GM23248 (cell line): ENCODE measurements at places on chromosomes 5 and 9.

- DNase-seq: peak; percentile 39
These were observed 39.0 kb downstream of the ITK start for GRCh38 chr5:157219491-157220271.

DNA sequence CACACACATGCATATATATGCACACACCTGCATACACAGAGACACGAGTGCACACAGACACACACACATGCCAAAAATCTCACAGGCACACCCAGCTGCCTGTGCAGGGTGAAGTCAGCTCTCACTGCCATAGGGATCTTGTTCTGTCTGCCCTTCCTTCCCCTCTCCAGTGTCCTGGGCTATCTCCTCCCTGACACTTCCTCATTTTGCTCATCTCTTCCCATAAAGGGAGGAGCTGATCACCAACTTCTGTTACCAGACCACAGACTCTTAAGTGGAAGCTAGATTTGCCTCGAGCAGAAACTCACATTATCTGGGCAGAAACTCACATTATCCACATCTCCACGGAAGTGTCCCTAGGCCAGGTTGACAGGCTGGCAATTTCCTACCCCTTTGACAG is 28.7 kb downstream of the LCP2 start:
- DNase-seq: no peak

DNA sequence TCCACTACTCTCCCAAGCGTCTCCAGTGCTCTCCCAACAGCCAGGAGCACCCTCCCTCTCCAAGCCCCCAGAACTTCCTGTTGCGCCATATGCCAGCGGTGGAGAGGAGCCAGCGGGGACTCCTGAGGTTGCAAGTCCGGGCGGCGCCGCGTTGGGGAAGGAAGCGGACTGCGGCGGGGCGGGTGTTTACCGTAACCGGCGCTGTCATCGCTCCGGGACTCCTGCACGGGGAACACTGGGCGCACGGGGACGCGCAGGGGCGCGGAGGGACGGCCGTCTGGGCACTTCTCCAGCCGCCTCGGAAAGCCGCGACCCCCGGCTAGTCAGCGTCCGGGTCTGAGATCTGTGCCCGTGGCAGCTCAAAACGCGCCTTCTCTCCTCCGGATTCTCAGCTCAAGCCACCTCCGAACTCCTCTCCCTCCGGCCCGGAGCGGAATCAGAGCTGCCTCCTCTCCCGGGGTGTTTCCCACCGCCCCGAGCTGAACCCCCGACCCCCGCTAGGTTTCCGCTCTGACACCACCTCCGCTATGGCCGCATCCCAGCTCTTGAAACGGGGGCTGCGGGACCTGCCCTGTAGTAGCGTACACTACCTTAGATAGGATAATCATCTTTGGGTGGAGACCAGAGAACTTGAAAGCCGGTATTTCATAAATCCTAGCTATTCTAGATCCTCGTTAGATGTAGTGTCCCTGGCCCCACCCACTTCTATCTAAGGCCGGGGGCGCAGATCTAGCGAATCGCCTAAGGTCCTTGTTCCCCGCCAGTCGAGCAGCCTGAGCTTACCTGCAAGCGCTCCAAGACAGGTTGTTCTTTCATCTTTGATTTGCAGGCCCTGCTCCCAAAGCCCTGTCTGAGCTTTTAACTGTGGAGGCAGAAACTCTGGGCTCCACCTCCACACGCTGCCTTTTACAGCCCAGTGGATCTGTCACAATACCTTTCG is at the start of gene TRPM6:
TRPM6 (minus strand) TSS at position 881 of the 940 bp plus-strand sequence; CDS start at position 816, 65 bp downstream.
- peak; percentile 79 for DNase-seq

DNA sequence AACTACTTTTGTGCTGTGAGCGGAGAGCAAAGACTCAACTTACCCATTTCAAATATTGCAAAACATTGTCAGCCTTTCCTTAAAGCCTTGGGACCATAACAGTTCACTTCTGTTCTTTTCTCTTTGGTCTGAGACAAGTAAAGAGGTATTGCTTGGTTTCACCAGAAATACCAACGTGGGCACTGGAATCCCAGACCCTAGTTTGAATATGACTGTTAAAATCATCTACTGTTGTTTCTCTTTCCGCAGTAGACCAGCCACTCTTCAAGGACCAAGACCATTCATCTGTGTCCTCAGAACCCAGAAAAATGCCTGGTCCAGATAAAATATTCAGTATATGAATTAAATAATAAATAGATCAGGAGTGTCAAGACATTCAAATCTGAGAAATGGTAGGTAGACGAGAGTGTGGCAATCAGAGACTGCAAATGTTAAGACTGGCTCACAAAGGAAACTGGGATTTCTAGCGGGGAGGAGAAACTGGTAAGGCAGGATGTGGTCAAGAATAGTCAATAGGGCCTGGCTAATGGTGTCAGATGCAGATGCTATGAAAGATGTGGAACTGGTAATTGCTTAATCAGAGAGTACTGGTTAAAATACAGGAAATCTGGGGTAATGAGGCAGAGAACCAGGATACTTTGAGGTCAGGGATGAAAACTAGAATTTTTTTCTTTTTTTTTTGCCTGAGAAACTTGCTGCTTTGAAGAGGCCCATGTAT is 82.1 kb upstream of the IL33 start:
- DNase-seq: peak; percentile 17

- no peak for DNase-seq
These were observed 85.9 kb upstream of the MAP3K1 start for GRCh38 chr5:56729488-56729887.

GRCh38 chr5:33488558-33489355 is 48.0 kb downstream of the TARS1 start:
- DNase-seq: no peak

DNA sequence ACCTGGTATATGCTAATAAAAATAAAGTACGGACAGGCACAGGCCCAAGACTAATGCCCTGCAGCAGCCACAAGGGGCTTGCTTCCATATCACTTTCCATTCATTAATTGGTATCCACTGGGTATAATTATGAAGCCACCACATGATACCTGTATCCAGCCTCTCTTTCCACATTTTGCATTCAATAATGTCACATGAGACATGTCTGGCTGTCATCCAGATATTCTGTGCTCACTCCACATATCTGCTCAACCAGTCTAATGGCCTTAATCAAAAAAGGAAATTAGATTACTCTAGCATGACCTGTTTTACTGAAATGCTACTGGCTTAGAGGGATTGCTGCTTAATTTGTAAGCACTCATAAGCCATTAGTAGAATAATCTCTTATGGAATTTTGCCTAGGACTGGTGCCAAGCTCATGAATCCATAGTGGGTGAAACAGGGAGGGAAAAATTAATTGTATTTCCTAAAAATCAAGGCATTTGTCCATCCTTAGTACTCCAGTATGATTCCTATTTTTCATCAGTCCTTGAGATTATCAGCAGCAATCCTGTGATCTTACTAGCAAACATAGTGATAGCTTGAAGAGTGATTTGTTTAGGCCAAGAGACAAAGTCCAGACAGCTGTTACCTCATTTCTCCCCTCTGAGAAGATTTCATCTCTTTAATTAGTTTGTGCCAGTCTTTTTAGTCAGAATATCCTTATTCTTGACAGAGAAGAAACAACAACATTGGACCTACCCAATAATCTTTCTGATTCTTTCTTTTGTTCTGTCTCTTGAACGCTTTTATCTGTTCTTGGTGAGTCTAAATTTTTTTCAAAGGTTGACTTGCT is 119.2 kb upstream of the ABCA1 start:
- DNase-seq: no peak

GRCh38 chr5:113043491-113043931 is 66.9 kb downstream of the DCP2 start:
- DNase-seq: peak; percentile 40

DNA sequence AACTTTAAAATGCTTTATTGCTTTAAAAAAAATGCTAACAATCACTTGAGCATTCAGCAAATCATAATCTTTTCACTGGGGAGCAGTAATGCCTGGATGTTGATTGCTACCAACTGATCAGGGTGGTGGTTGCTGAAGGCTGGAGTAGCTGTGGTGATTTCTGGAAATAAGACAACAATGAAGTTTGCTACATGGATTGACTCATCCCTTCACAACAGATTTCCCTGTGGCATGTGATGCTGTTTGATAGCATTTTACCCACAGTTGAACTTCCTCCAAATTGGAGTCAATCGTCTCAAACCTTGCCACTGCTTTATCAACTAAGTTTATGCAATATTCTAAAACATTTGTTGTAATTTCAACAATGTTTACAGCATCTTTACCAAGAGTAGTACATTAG is 83.3 kb downstream of the MLLT3 start:
- peak; percentile 50 for DNase-seq

GRCh38 chr9:136564379-136564988 is 18.6 kb upstream of the NOTCH1 start:
- DNase-seq: peak; percentile 96

DNA sequence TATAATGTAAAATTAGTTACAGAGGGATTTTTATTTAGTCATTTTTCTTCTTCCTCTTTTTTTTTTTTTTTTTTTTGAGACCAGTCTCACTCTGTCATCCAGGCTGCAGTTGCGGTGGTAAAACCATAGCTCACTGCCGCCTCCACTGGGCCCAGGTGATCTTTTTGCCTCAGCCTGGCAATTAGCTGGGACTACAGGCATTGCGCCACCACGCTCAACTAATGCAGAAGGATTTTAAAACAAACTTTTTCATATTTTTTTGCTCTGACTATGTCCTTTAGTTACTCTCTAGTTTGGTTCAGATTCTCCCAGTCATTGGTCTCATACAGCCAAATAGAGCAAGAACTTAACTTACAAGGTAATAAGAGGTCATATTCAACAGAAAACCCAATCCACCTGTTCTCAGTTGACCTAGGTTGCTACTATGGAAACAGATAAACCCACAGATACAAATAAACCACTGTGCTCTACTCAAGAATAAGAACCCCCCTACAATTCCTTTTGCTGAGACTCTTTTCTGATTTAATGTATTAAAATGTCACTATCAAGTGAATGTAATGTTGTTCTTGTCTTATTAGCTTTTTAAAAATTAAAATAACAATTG is 50.1 kb upstream of the TTC39B start:
- no peak for DNase-seq

- no peak for DNase-seq
These were observed 18.8 kb downstream of the CSNK1G3 start for GRCh38 chr5:123530728-123531127.

- DNase-seq: no peak
These were observed 9.5 kb upstream of the UGCG start for GRCh38 chr9:111886983-111887718.

DNA sequence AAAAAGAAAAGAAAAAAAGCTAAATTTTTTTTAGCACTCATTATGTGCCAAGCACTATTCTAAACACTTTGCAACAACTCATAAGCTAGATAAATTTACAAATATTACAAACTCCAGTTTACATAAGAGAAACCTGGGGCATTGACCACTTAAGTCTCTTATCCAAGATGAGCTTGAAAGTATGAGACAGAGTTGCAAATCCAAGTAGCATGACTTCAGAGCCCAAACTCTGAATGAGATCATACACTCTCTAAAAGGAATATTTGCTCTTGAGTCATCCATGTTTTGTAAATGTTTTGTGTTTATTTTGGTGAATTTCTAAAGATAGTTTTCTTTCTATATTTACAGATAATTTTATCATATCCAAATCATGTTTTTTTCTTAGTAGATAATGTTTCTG is 4.0 kb upstream of the SHOC1 start:
- peak; percentile 82 for DNase-seq

GRCh38 chr9:68730570-68731235 is 25.7 kb downstream of the PIP5K1B start:
- DNase-seq: no peak

DNA sequence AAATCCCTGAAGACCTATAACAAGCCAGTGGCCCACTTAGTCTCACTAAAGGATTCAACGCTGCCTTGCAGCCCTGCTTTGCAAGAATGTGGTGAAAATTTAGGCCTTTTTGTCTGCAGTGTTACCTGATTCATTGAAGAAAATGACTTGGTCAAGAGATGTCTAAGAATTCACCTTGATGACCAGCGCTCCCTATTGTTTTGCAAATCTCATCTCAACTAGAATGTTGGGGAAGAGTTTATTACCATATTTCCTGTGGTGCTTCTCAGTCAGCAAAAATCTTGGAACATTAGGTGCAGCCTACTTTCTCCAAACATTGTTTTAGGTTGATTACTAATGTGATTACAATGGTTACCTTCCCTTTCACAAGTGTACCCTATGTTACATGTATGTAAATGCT is 53.5 kb downstream of the PLK2 start:
- no peak for DNase-seq
